ENCODE measurements at places on chromosomes 1 and 21.

DNA sequence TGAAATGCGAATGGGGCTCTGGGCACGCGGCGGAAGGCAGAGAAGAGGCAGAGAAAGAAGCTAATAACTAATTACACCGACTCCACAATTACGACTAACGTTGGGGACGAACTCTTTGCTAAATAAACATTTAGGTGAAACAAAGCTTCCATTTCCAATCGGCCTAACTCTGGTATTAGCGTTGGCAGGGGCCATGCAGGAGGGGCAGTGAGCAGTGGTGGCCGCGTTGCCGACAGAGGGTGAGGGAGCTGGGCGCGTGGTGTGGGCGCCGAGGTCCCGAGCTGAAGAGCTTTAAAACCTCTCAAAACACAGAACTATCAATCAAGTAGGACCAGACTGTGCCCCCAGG lies 553 bp upstream of the NDUFV3 start:
- DNase-seq = no peak

- no peak for DNase-seq
Observed at GRCh38 chr1:226309398-226310244, 657 bp upstream of the LIN9 start.

GRCh38 chr1:109759513-109760334 lies 4.0 kb downstream of the EPS8L3 start:
- no peak for DNase-seq

DNA sequence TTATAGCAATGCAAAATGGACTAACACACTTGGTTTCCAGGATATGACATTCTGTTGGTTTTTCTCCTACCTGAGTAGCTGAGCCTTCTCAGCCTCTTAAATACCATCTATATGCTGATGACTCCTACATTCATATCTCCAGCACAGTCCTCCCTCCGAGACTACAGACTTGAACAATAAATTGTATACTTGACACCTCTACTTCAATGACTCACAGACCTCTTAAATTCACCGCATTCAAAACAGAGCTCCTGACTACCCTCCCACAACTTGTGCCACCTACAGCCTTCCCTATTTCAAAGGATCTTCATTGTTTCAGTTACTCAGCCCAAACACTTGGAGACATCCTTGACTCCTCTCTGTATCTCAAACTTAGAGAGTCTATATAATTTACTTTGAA lies 66.8 kb upstream of the ASB17 start:
- DNase-seq = no peak

DNA sequence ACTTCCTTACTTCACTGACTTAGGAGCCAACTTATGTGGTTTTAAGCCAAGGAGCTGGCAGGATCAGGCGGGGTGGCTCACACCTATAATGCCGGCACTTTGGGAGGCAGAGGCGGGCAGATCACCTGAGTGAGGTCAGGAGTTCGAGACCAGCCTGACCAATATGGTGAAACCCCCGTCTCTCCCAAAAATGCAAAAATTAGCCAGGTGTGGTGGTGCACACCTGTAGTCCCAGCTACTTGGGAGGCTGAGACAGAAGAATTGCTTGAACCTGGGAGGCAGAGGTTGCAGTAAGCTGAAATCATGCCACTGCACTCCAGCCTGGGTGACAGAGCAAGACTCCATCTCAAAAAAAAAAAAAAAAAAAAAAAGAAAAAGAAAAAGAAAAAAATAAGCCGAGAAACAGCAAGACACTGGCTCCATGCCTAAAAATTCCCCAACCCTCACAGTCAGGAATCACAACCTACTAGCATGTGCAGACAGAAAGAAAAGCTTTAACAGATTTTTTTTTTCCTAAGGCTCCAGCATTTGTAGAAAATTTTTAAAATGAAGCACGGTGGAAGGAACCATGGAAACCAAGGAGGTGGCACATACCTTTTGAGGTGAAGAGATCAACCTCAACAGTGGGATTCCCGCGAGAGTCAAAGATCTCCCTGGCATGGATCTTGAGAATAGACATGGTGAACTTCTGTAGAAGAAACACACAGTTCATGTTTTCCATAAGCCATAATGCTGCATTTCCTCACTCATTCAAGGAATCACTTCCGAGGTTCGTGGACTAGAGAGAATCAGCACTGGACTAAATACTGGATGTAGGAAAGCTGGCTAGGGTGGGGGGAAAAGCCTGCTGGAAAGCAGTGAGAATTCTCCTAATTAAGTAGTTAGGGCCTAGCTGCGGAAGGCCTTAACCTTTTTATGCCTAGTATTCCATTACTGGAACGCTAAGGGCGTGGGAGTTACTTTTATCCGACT lies 4.0 kb downstream of the ENO1 start:
- no peak for DNase-seq

DNA sequence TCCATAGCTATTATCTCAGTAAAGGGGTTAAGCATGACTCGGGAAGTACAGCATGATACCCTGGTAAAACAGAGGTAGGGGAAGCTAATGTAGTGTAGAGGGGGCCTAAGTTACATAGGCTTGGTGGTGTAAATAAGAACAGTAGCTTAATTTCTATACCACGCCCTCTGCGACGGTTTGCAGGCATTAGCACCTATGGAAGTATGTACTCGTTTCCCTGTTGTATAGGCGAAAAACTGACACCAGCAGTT lies 470 bp upstream of the NAXE start:
- peak; percentile 2 for DNase-seq

- DNase-seq = no peak
Observed at GRCh38 chr1:116572099-116572498, 1.3 kb upstream of the CD58 start.

DNA sequence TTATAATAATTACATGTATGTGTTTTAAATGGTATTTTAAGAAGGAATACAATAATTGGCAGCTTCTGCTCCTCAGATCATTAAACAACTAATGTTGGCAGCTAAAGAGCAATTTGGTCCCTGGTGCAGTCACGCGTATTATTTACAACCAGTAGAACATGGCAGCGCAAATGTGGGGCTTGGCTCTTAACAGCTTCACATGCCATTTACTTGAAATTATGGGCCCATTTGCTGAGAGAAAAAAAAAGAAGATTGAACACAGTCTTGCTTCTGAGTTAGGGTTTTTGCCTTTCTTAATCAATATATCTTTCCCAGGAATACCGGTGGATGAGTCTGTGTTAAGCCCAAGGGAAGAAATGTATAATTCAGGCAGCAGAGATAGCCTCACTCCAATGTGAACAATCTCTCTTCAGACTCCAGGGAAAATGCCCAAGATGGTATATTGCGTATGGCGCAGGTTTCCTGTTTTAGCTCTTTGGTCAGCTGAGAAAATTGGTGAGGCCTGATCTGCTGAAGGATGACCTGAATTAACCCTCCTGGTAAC lies 174.5 kb downstream of the DISC1 start:
- no peak for DNase-seq

DNA sequence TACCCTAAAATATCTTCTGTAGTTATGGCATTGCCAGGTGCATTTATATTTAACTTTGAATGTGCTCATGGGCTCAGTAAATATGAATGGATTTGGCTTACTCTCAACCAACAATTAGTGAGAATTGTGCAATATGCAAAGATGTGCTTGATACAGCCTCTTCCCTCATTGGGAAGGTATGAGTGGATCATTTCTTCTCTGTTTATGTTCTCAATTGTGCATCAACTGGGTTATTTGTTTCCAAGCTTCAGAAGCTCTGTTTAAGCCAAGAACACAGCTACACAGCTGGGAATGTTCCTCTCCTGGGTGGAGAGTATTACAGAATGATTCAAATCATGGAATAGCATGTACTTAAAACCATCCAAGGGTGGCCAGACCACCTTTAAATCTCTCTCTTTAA lies 17.6 kb upstream of the MAP1LC3C start:
- no peak for DNase-seq

GRCh38 chr1:93338387-93339146 lies 7.1 kb upstream of the DR1 start:
- no peak for DNase-seq

- no peak for DNase-seq
Observed at GRCh38 chr1:156809711-156810366, 6.8 kb downstream of the SH2D2A start.

DNA sequence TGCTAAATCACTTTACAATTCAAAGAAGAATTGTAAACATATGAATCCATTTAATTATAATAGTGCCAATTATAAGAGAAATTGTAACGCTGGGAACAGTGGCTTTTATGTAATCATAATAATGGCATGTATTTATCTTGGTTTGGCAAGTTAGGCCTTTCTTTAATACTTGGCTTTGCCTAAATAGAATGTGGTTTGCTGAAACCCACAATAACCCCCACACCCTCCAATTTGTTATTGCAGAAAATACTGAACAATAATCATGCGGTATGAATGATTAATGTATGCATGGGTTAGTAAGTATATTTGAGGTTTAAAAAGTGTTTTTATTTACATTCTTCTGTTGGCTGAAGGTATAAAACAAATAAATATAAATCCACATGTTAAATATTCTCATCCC lies 138.2 kb downstream of the NFIA start:
- DNase-seq = no peak

- DNase-seq = no peak
Observed at GRCh38 chr1:169670836-169671235, 40.6 kb downstream of the SELL start.

DNA sequence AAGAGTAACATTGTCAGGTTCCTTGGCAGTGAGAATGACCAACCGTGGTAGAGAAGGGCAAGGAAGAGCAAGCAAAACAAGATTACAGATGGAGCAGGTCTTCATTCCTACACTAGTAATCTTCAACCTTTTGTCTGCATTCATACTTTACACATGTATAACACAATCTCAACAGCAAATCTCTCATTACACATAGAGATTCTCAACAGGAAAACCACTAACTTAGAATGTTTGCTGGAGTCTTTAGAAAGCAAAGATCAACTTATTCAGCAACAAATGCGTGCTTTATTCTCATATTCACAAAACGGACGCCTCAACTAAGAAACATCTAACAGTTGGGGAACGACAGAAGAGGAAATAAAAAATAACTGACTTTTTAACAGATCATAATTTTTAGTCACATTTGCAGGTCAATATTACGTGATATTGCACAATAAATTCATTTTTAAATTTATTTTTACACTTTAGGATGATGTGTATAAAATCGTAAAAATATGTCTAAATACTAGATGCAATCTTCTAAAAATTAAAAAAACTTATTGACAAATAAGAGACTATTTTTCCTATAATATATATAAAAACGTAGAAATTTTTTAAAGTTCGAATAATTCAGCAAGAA lies 82.9 kb downstream of the ARID4B start:
- DNase-seq = peak; percentile 30

DNA sequence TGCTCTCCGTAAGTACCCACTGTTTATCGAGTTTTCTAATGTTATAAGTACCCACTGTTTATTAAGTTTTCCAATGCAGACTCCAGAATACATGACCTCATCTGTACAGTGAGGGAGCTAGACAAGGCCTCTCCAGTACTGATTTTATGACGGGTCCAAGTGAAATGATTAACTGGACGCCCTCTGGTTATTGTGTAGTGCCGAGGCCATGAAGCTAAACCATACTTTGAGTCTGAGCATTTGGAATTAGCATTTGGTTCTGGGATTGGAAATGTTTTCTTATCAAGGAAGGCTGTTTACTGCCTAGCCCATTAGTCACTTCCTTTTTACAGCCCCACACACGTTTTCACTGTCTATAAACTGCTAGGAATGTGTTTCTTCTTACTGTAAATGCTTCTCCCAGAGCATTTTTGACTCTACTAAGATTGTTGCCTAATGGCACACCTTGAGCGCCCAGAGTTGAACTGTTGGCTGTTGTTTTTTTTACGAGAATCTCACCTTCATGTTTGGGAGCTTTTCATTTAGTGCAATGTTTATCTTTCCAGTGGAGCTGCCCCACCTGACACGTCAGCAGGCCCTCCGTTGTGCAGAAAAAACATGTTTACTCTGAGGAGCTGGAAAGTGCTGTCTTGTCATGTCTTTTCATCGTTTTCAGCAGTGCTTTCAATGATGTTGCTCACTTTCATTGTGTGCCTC lies 26.9 kb downstream of the SPATA46 start:
- no peak for DNase-seq

GRCh38 chr1:20717452-20718342 lies at the start of gene KIF17:
TSS of gene KIF17 (minus strand) at chr1:20718007. CDS start at chr1:20717706, 301 bp downstream.
- peak; percentile 59 for DNase-seq

GRCh38 chr1:11634365-11635192 lies 19.6 kb downstream of the FBXO2 start:
- no peak for DNase-seq

- no peak for DNase-seq
Observed at GRCh38 chr1:188825471-188825870, 1652.2 kb downstream of the BRINP3 start.

- DNase-seq = no peak
Observed at GRCh38 chr1:119962296-119962968, 66.1 kb upstream of the ADAM30 start.

DNA sequence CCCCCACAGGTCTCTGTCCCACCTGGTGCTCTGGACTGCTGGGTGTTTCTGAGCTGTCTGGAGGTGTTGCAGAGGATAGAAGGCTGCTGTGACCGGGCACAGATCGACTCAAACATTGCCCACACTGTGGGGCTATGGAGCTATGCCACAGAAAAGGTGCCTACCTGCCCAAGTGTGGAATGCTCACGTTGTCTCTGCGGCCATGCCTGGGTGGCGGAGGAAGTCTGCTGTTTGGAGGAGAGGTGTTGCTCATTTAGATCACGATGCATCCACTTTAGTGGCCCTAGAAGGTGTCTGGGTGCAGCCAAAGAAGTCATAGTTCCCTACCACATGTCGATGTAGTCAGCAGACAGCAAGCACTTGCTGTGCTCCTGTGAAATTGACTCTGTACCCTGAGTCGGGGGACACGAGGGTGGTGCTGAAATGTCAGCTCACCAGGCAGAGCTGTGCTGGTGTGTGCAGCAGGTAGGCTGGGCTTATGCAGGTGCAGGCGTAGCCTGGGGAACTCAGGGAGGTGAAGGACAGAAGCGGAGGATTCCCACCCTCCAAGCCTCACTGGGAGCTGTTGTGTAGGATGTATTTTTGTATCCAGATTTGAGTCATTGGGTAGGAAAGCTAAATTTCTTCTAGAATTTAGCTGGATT lies 32.8 kb upstream of the PWP2 start:
- DNase-seq = peak; percentile 32

DNA sequence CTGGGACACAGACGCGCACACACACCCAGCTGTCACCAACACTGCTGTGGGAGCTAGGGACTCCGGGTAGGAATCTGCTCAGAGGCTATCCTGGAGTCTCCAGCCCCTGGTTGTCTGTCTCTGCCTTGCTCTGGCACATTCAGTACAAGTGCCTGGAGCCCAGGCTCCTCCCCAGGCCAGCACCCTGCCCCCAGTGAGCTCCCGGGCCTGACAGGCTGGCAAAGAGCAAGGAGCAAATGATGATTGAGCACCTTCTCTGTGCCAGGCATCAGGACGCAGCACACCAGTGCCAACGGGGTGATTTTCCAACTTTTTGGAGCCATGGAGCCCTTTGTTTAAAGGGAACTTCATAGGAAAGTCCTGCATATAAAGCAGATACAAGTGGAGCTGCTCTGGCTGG lies 6.5 kb downstream of the CNTN2 start:
- no peak for DNase-seq

DNA sequence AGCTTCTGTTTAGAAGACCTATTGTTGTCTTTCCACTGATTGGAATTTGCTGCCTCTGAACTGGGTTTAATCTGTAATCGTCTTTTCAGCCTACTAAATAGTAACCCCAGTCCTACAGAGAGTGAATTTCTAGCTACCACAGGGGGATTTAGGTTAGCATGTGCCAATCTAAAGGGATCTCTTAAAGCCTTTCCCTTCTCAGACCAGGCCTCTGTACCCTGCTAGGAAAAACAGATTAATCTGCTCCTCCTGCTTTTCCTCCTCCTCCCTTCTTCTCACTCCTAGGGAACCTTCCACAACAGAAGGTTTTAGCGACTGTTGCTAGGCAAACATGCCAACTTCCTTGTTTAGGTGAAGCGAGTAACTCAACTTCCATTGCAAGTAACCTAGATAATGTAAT lies 1.3 kb upstream of the RC3H1 start:
- DNase-seq = peak; percentile 17

Data from CD4-positive, alpha-beta T cell treated with Interleukin-2 at 100 ng/mL for 4 hours (primary cell).